ENCODE measurements at places on chromosomes 7 and 10.

GRCh38 chr10:72449941-72450441 lies 95.3 kb upstream of the DNAJB12 start:
- DNase-seq, result no peak

GRCh38 chr7:44994877-44995554 lies 5.0 kb upstream of the CCM2 start:
- DNase-seq, result no peak

DNA sequence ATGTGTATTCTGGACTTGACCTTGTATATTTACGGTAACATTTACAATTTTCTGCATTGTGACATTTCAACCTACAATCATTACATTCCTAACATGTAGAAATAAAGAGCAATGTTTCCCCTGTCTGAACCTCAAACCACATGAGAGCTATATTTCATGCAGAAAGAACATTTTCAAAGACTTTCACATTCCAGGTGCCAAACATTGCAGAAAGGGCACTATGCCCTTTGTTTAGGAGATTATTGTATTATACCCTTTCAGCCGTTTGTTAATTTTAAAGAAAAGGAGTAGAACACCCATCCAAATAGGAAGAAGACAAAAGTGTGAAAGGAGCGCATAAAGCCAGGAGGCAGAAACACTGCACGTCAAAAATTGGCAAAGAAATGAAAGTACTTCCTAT lies 260.4 kb downstream of the RELN start:
- no peak for DNase-seq

DNA sequence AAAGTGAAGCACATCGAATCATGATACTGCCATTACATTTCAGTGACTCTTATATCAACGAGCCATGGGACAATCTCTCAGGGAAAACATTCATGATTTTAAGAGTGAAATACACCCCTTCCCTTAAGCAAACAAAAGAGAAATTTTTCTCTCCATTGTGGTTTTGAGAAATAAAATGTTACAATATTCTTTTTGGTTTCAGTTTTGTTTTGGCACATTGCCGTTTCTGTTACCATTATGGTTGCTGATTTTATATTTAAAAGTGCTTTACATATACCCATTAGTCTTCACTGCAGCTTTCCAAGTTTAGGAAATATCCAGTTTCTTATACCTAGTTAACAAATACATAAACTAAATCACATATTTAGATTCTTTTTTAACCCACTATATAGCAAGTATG lies 126.8 kb upstream of the SEM1 start:
- DNase-seq, result no peak

GRCh38 chr10:124605001-124605370 lies 139.2 kb downstream of the FAM53B start:
- DNase-seq, result no peak

DNA sequence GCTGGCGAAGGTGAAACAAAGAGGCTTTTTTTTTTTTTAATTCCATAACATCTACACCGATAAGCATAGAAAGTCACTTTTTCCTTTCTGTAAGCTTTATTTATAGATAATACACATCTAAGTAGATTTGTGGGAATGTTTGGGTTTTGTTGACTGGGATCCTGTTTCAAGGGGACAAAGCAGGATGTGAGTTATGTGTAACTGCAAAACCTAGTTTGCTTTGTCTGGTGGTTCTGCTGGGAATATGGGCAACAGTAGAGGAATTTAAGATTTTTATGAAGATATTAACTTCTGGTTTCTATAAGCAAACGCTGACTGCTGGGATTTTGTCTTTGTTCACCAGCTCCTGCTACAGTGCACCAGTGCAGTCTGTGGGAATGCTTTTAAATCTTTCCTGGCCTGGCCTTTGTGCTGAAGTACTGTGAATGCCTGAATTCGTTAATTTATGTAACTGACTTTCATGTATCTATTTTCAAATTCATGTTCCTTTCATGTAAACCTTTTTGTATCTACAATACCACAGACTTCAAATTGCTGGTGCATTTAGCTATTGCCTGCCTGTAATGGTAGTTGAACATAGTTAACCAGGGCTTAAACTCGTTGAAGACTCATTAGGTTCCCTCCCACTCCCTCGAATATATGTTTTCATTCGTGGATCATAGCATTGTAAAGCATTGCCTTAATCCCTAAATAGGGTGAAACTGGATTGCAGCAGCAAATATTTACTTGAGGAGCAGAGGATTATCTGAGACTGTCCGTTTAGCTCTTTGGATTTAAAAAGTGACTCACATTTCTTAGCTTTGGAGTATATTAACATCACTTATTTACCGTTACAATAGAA lies 1.5 kb downstream of the KLHL7 start:
- DNase-seq, result no peak

DNA sequence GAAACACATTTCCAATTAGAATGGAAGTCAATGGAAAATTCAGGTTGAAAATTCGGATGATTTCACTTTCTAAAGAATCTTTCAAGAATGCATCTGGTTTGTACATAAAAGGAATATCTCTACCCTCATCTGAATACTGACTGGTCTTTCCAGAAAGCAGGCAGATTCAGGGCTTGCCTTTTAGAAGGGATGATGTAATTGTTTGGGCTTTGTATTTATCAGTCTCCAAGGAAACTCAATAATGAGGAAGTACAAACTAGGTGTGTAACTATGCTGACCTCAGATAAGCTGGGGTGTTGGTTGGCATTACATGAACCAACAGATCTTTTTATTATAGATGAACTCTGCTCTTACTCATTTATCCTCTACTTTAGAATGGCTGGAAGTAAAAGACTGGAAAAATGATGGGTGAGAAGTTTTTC lies 24.1 kb downstream of the PDLIM1 start:
- DNase-seq, result no peak

DNA sequence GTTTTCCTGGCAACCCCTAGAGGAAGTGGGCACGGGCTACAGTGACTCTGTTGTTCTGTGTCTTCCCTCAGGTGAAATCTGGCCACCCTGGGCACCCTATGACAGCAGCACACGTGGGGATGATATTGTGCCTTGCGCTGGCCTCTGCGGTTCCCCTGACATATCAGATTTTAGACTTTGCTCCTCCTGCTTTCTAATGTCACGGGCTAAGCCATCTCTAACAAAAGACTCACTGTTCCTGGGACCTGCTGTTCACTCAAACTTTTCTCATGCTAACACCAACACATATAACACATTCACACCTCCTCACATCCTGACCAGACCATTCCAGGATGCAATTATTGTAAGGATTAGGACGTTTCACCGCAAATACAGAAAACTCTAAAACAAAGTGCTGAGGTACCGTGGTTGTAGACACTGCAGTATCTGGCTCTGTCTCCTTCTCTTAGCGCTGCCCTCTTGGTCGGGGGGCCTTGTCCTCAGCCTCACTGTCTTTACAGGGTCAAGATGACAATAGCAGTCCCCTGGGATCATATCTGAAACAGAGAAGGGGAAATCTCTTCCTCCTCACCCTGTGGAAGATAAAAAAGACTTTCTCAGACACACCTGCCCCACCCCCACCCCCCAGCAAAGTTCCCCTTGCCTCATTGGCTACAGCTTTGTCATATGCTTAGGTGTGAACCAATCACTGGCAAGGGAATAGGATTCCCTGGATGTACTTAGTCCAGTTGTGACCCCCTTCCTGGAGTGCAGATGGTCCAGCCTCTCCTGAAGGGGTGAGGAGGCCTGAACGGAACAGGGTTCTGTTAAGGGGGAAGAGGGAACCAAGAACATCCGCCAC lies 14.1 kb downstream of the CHN2 start:
- DNase-seq, result no peak

- no peak for DNase-seq
Observed at GRCh38 chr10:38038107-38038931, 27.8 kb downstream of the ZNF33A start.

GRCh38 chr7:16813232-16813616 lies 8.4 kb upstream of the AGR2 start:
- no peak for DNase-seq

DNA sequence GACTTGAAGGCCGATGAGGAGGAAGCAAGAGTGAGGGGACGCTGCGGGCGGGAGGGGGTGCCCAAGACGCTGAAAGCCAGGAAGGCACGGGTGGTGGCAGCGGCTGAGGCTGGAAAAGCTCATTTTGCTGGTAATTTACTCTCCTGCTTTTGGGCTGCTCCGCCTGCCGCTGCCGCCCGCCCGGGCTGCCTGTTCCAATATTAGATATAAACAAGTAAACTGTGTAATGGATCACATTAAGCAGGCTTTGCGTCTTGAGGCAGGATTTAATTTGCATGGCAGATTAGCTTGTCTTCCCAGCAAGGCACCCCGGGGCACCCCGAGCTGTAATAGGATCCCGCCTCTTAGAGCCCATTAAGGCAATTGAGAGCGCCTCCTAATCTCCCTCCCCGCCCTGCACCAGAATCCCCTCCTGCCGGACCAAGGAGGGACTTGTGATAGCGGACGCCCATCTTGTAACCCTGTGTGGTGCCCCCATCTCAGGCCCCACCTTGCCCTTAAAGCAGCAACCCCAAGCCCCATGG lies 46.1 kb upstream of the SLF2 start:
- DNase-seq, result no peak

GRCh38 chr7:90530263-90530662 lies 60.8 kb downstream of the PTTG1IP2 start:
- DNase-seq, result no peak

GRCh38 chr7:88452646-88453045 lies 146.0 kb upstream of the STEAP4 start:
- no peak for DNase-seq

DNA sequence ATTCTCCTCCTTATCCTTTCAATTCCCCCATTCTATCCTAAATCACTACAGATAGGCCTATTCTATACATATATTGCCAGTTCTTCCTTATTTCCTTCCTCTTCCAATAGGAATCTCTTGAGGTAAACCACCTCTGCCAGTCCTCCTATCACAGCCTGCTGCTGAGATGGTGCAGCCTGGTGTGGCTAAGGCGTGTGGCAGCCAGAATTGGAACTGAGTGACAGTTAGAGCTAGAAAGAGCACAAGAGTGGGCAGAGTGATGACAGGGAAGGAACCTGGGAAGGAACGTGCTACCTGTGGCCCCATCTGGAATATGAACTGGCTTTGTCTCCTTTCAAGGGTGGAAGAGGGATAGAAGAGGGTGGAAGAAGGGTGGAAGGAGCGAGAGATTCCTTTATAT lies 187.7 kb downstream of the HECW1 start:
- DNase-seq, result no peak

GRCh38 chr7:84924353-84924752 lies 262.5 kb downstream of the SEMA3D start:
- DNase-seq, result no peak

- no peak for DNase-seq
Observed at GRCh38 chr7:96182424-96183158, 139.3 kb downstream of the SLC25A13 start.

DNA sequence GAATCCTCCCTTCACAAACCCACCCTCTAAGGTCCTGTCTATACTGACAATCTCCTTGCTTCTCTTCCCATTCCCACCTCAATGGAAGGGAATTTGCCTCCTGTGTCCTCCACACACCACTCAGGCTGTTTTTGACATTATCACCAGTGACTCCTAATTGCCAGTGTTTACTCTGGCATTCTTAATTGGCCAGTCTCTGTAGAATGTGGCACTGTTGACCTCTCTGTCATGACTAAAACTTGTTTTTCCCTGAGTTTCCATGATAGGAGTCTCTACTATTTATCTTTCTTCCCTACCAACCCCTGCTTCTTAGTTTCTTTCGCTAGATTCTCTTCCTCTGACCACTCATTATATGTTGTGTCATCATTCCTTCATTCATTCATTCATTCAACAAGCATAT lies 12.1 kb downstream of the SLC16A12 start:
- DNase-seq, result no peak

- DNase-seq, result no peak
Observed at GRCh38 chr10:58266003-58266825, 1.5 kb downstream of the IPMK start.

DNA sequence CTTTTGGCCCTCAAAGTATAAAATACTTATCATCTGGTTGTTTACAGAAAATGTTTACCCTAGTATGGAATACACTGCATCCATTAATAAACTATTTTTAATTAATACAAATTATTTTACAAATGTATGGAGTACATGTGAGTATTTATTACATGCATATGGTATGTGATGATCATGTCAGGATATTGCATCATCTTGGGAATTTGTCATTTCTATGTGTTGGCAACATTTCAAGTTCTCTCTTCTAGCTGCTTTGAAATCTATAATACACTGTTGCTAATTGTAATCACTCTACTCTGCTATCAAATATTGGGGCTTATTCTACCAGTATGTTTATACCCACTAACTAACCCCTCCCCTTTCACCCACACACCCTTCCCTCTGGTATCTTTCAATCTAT lies 103.9 kb upstream of the THSD7A start:
- DNase-seq, result no peak

GRCh38 chr7:128362670-128363069 lies 1.2 kb upstream of the PRRT4 start:
- DNase-seq, result no peak

- DNase-seq, result peak; percentile 61
Observed at GRCh38 chr10:43409385-43410109, 561 bp upstream of the HNRNPF start.

DNA sequence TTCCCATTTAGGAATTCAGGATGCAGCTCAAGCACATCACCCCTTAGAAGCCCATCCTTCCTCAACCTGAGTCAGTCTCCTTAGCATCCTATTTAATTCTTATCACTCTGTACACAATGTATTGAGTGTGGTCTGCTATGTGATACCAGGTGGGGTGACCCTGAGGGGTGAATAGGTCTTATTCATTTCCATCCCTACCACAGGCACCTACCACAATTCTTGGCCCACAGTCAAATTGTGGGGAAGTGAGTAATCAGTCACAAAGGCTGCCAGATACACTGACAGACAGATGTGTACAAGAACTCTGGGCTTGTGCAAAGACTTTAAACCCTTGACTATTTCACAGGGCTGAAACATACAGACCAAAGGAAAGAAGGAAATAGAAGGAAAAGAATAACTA lies 560.5 kb downstream of the PARD3 start:
- no peak for DNase-seq

DNA sequence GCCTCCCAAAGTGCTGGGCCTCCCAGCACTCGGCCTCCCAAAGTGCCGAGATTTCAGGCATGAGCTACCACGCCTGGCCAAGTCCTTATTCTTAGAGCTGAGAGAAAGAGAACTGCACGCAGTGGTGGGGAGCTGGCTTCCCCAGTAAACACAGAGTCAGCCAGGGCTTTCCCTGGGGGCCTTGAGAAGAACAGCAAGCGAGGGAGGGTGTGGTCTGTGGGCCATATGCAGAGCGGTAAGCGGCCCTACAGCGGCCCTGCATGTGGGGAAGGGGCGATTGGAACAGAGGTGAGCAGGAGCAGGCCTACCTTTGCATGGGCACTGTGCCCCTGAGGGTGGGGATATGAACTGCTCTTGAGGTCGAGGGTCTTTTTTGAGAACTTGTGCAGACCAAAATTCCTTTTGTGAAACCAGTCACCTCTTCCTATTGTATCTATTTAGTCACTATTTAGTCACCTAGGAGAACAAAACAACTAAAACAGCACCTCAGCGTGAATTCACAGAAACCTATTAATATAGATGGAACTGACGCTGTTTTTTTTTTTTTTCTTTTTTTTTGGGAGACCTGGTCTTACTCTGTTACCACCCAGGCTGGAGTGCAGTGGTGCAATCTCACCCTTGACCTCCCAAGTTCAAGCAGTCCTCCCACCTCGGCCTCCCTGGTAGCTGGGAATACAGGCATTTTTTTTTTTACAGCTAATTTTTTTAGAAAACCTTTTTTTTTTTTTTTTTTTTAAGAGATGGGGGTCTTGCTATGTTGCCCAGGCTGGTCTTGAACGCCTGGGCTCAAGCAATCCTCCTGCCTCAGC lies 36.9 kb upstream of the SH2D4B start:
- DNase-seq, result no peak

- no peak for DNase-seq
Observed at GRCh38 chr7:109259151-109259550, 689.5 kb downstream of the DNAJB9 start.

GRCh38 chr7:83166781-83167180 lies 4.1 kb upstream of the PCLO start:
- no peak for DNase-seq

All from activated CD8-positive, alpha-beta memory T cell treated with anti-CD3 and anti-CD28 coated beads for 4 hours (primary cell).